ENCODE measurements at places on chromosomes 2 and 18.

GRCh38 chr2:122680662-122681061, 925.2 kb downstream of the TSN start:
- DNase-seq = no peak

- DNase-seq = no peak
These were observed 44.3 kb upstream of the GPR39 start for GRCh38 chr2:132372276-132372675.

GRCh38 chr2:24493713-24494112, 2.7 kb downstream of the NCOA1 start:
- DNase-seq = no peak

GRCh38 chr18:44325903-44326635, 354.6 kb upstream of the SETBP1 start:
- no peak for DNase-seq

- DNase-seq = no peak
These were observed 93.8 kb downstream of the ROCK2 start for GRCh38 chr2:11250400-11251196.

DNA sequence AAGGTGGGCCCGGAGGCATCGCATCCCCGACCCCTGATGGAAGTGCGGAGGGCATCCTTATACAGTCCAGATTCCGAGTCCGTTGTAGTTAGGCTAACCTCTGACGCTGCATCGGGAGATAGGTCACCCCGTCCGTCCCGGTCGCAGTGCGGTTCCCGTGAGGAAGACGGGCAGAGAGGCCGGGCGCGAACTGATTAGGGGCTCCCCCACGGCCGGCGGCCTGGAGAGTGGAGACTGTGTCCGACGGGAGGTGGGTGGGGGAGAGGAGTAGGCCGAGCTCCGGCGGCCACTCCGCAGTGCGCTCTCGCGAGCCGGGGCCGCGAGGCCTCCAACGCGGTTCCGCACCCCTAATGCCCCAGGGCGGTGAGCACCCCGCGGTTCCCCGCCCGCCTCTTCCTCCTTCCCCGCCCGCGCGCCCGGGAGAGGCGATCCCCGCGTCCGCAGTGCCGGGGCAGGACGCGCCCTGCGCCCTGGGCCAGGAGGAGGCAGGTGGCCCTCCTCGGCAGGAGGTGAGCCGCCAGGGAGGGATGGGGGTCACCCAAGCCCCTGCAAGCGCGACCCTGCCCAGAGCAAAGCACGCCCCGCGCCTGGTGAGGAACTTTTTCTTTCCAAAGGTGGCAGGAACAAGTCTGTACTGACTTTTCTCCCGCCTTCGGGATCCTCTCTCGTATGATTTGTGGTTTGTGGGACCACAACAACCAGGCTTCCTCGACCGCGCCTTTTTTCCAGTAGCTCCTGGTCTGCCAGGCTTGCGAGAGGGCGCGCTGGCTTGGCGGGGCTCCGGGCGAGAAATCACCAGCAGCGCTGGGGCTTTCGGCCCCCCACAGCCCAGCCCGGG, 1.4 kb upstream of the SP5 start:
- peak; percentile 10 for DNase-seq

GRCh38 chr18:55420665-55421307, 167.2 kb downstream of the TCF4 start:
- DNase-seq = no peak

DNA sequence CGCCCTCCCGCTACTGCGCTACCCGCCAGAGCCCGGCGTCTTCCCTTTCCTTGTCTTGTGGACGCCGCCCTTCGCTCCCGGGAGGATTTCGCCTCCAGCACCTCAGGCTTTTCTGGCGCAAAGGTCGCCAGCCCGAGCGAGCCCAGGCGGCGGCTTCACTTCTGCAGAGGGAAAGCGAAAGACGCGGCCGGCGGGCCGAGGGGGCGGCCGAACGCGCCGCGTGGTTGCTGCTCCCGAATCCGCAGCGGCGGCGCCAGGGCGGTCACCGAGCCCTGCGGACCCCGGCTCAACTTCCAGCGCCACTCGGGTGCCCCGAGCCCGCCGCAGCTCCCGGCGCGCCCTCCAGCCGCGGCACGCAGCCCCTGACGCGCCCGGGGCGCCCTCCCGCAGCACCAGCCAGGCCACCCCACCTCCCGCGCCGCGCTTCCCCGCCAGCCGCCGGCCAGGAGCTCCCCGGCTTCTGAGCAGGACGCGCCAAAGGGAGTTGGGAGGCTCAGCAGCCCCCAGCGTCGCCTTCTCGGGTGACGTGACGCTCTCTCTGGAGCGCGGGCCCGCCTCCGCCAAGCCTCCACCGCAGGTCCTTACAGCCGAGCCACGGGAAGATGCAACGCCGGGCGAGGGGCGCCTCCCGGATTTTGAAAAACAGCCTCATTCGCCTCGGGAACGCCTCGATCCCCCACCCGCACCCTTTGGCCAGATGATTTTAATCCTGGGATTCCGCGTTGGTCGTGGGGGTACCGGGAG, 84.9 kb upstream of the EPB41L3 start:
- no peak for DNase-seq

DNA sequence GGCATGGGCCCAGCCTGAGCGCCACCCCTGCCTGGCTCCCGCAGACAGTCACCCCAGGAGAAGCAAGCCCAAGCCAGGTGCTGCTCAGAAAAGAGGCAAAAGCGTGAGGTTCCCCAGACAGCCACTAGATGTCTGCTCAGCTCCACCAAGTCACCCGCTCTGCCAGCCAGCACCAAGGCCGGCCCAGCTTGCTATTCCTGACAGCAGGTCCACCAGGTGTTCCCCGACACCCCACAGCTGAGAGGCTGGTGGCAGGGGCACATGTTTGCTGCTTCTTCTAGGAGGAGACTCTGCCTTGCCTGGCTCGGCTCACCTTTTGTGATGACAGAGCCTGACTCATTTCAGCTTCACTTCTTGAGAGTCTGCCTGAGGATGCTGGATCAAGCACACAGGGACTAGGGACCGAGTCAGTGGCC, 206.7 kb downstream of the MGAT5 start:
- peak; percentile 55 for DNase-seq

- no peak for DNase-seq
These were observed 79.9 kb upstream of the FAM237A start for GRCh38 chr2:206562375-206562774.

- no peak for DNase-seq
These were observed 25.5 kb downstream of the B4GALT6 start for GRCh38 chr18:31658670-31659575.

- no peak for DNase-seq
These were observed 33.7 kb downstream of the EMILIN2 start for GRCh38 chr18:2880473-2880872.

DNA sequence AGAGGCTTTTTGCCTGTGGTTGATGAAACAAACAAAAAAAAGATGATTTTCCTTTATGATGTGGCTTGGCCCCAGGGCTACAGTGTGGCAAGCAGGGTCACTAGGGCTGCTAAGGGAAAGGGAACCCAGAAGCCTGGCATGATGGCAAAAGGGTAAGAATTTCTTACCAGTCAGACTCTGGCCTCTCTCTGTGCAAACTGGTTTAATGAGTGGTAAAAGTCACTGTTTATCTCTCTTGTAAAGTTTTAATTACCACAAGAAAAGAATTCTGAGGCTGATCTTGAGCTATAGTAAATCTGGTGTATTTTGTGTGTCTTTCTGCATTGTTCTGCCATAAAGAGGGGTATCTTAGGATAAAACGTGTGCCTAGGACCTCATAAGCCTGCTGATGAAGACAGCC, 275.4 kb downstream of the STK39 start:
- no peak for DNase-seq

DNA sequence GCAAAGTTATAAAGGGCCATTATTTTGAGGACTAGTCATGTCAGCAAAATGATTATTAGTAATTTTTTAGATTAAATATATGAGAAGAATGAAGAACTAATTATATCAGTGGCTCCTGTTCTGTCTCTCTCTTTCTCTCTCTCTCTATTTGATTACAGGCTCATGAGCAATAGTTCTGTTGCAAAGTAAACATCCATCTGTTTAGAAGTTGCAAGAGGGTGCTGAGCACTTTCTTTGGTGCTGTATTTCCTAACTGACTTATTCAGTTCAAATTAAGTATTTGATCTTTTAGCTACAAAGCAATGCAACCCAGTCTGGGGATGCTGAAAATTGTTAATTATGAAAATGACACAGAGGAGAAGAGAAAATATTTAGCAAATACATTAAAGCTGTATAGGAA, 408.1 kb upstream of the UBE2E3 start:
- no peak for DNase-seq

DNA sequence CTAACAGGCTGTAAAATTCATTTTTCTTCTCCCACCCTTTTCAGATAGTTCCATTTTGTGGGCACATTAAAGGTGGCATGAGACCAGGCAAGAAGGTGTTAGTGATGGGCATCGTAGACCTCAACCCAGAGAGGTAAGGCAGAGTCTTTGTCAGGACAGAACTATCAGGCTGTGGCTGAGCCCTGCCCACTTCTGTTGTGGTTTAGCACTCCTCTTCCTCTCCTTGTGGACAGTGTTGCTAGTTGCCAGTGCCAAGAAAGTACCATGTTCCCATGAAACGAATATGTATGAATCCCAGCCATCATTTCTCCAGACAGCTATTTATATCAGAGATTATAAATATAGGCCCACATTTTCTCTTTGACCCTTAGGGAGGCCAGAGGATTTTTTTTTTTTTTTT, 1.6 kb downstream of the LGALSL start:
- no peak for DNase-seq

GRCh38 chr2:94758546-94758945, 112.7 kb upstream of the TEKT4 start:
- DNase-seq = no peak

DNA sequence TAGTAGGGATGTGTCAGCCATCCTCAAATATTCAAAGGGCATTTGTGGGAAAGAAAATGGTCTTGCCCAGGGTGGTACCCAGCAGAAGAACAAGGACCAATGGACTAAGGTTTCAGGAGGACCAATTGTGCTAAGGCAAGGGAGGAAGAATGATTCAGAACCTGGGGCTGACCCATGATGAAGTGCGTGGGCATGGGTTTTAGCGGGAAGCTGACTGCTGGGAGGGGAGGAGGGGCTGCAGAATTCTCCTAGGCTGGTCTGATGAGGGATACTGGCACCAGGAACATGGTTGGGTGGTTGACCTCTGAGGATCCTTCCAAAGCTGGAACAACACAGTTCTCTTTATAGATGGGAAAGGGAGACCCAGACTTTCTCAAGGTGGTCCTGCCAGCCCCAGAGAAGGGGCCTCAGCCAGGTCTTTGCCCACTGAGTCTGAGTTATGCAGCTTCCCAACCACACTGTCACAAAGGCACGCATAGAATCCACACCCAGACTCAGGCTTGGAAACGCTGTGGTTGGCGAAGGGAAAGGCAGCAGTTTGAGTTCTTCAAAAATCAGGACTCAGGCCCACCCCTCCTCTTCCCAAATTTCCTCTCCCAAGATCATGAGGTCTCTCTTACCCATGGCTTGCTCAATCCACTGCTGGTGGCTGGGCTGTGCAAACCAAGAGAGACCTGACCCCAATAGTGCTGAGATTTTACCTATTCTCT, 37.3 kb downstream of the MARCO start:
- DNase-seq = no peak

DNA sequence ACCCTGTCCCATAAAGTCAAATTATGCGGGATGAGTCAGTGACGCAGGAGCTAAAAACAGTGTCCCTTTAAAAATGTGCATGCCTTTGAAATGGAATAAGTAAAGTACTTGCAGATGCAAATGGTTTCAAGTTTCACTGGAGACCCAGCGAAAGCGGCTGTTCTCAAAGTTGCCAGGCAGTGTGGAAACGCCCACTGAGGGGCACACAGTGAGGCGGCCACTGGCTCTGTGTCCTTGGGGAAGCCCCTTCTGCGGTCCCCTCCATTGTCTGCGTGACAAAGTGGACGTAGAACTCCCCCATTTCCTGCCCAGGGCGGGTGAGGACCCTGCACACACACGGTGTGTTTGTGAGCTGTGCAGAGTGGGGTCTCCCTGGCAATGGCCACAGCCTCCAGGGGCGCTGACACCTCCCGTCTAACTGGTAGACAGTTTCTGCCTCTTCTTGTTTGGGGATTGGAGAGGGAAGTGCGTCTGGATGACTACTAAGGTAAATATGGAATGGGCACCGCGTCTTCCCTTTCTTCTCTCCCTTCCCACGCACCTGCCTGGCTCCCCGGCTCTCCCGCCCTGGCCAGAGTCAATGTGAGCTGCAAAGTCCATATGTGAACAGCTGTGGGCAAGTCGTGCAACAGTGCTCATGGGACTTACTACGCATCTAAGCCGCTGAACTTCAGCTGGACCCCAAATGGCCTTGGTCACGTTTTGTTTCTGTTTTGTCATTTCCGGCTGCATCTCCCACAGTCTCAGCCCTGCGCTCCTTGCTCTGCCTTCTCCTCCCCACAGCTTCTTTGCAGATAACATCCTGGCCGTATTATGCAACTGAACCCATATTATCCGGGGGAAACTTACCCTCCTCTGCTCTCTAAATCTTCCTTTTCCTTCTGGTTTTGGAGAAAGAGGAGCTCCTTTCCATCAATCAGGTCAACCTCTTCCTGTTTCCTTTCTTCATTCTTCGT, 33.7 kb upstream of the ZNF516 start:
- DNase-seq = no peak

- no peak for DNase-seq
These were observed 332.3 kb upstream of the HS6ST1 start for GRCh38 chr2:128651000-128651399.

GRCh38 chr2:160489111-160489510, 4.5 kb downstream of the RBMS1 start:
- DNase-seq = no peak

GRCh38 chr18:65901522-65901921, 150.7 kb downstream of the CDH7 start:
- DNase-seq = no peak

GRCh38 chr18:73948497-73948896, 199.1 kb downstream of the FBXO15 start:
- DNase-seq = no peak

DNA sequence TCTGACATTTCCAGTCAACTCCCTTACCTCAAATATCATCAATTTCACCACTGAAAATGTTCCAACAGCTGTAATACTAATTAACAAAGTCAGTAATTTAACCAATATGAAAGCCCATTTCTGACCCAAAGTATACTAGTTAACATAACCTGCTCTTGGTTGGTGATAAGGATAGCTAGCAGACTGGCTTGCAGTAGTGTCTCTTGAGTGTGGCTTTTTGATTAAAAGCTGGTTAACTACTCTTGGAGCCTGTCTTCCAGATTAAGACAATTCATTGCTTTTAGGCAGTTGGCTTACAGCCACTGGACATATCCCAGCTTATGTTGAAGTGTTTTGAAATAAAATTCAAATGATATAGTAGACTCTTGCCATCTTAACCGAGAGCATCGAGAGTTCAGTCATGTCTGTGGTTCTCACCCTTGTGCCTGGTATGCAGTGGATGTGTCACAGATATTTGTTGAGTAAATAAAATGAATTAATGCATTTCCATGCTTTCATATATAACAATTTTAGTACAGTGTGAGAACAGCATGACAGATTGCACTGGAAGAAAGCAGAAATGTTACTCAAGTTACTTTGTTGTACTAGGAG, 158.1 kb downstream of the TANC1 start:
- DNase-seq = no peak
